ENCODE measurements at places on chromosomes 16 and 17.

DNA sequence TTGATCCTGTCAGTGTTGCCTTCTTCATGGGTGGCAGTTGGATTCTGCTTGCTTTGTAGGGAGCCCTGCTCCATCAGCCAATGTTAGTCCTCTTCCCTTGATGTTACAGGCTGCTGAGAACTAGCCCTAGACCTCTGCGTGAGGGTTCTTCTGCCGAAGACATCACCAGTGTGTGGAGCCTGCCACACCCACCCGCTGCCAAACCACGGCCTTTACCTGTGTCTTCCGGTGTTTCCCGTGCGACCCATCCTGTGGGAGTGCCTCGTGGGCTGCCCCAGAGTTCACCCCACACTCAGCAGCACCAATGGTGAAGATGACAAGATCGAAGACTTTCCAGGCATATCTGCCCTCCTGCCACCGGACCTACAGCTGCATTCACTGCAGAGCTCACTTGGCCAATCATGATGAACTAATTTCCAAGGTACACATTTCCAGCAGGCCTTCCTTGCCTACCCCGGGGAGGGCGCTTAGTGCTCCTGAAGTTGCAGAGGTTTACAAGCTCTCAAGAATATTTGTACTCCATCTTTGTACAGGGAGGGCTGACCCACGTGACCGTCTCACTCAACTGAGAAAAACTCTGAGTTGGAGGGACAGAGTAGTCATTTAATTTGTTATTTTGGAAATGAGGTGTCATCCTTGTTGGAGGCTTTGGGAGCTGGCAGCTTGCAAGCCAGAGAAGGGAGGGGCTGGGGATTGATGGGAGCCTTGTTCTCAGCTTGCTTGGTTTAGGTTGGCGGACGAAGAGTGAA lies 21.8 kb downstream of the YPEL2 start:
- DNase-seq: no peak

GRCh38 chr16:57355898-57356414 lies 2.6 kb upstream of the CCL22 start:
- no peak for DNase-seq

GRCh38 chr16:31130899-31131298 lies 4.6 kb downstream of the PRSS8 start:
- no peak for DNase-seq

- DNase-seq: no peak
These were observed 1.5 kb upstream of the ADAP2 start for GRCh38 chr17:30920282-30920681.

- no peak for DNase-seq
These were observed 18.0 kb downstream of the C17orf67 start for GRCh38 chr17:56815711-56816110.

DNA sequence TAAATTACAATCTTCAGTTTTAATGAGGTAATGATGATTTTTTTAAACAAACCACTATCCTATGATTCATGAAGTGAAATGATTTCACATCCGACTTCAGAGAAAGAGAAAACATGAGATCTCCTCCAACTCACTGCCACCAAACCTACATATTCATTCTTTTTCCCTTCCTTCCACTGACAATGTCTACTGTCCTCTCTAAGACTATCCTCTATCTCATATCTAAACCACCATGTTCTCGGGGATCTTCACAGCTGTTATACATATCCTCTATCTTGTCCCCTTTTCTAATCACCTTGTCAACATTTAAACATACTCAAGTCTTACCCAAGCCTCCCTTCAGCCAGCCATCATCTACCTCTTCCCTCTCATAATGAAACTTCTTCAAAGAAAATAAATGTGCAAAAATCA lies 53.5 kb downstream of the SMURF2 start:
- DNase-seq: no peak

DNA sequence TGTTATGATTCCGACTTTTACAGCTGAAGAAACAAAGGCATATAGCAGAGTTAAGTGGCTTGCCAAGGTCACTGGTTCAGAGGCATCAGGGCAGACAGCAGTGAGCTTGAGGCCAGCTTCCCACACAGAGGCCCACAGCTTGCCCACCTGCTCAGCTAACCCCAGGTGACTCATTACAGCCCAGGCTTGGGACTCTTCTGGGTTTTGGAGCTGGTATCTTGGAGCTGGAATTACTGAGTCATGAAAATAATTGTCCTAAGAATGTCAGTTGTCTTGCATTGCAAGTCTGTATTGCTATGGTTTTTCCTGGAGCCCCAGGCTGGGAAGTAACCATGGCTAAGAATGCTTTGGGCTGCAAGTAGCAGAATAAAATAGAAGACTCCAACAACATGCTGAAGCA lies 32.4 kb upstream of the IRX3 start:
- no peak for DNase-seq

DNA sequence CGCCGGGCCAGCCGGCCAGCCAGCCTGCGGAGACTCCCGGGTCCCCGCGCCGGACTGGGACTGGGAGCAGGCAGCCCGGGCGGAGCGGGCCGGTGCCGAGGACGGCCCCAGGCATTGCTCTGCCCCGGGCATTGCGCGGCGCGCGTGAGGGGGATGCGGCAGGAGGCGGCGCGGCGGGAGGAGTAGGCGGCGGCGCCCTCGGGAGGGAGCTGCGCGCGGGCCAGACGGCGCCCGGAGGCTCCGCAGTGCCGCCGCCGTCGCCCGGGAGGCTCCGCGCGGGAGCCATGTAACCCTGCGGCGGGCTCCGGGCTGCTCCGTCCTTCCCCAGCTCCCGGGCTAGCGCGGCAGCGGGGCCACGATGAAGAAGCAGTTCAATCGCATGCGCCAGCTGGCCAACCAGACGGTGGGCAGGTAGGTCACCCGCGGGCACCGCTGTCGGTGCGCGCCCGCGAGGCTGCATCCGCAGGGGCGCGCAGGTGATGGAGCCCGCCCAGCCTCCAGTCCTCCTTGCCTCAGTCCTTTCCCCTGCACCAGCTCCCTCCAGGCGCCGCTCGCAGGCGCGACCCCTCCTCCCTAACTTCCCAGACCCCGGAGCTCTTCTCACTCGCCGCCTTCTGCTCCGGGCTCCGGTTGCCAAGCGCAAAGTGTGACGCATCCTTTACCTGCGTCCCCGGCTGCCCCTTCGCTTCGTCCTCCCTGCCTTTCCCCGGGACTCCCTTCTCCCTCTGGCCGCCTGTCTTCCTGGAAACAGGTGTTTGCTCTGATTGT lies at the start of gene ARHGAP44:
TSS of gene ARHGAP44 (plus strand) at position 18 of the 768 bp plus-strand sequence. CDS start at position 359, 341 bp downstream.
- peak; percentile 86 for DNase-seq

- DNase-seq: no peak
These were observed 41.8 kb upstream of the NUDT7 start for GRCh38 chr16:77680496-77680895.

- peak; percentile 36 for DNase-seq
These were observed 3.6 kb upstream of the HS3ST3B1 start for GRCh38 chr17:14297161-14297851.

DNA sequence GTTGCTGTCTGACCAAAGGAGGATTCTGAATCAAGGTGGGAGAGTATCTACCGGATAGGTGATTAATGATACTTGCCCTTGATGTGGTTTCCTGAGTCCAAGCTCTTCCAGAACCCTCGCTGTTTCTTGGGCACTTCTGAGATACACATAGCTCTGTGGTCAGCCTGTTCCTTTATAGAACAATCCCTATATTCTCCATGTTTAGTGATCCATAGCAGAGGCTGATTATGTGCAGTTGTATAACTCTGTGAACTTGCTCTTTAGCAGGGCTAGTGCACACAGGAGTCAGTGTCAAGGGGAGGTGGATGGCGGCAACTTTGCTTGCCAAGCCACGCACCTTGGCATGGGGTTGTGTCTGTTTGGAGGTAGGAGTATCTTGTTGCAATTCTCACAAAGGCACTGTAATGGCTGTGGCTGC lies 36.1 kb downstream of the ARL4D start:
- no peak for DNase-seq

DNA sequence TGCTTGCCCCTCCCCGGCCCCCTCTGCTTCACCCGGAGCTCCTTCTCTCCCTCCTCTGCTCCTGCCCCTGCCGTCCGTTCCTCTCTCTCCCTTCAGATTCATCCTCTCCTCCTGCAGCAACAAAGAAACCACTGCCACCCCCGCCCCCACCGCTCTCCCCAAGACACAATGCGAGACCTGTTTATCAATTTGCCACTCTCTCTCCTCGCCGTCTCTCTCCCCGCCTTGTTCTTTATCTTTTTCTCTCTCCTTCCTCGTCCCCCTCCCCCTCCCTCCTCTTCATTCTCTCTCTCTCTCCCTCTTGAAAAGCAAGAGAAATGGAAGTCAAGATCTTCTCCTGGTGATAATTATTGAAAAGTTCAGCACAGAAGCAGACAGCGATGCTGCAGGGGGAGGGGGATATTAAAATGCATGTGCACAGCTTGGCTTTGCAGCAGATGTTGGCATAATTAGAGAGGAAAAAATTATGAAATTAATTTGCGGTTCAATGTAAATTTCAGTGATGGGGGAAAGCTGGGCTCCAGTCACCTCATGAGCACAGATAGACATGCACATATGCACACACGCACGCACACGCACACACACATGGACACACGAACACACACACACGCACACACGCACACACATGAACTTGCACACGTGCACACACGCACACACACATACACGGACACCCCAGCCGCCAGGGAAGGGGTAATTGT lies 58.1 kb upstream of the CBFA2T3 start:
- no peak for DNase-seq

- no peak for DNase-seq
These were observed 218.1 kb upstream of the KCNJ16 start for GRCh38 chr17:69856946-69857345.

GRCh38 chr17:79866791-79867518 lies 27.7 kb upstream of the CBX4 start:
- DNase-seq: no peak

DNA sequence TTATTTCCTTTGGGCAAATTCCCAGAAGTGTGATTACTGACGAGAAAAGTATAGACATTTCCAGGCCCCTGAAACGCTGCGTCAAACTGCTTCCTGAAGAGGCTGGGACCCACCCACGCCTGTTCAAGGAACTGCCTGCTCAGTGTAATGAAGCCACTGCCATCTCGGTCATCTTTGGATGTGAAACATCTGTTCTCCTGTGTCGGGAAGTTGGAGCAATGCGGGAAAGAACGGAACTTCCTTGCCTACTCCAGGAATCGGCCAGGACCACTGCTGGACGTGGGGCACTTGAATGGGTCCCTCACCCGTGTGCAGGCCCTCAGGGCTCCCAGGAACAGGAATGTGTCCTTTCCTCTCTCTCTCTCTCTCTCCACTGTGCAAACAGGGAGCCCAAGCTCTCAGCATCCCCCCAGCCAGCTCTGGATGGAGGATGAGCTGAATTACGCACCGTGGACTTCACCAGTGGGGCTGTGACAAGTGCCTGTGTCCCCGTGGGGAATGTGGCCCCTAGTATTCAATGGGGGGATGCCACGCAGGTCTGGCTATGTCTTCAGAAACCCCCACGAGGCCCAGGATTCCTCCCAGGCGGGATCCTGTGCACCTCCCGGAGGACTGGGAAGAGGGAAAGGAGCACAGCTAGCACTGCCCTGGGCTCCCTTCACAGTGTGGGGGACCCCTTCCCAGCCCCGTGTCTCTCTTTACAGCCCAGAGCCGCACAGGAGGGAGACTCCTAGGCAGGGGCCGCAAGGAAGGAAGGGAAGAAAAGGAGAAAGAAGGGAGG lies 18.3 kb upstream of the LITAF start:
- DNase-seq: no peak

- DNase-seq: no peak
These were observed 9.7 kb downstream of the IRX6 start for GRCh38 chr16:55333684-55334083.

GRCh38 chr17:35376245-35376644 lies 2.8 kb upstream of the SLFN11 start:
- DNase-seq: no peak

DNA sequence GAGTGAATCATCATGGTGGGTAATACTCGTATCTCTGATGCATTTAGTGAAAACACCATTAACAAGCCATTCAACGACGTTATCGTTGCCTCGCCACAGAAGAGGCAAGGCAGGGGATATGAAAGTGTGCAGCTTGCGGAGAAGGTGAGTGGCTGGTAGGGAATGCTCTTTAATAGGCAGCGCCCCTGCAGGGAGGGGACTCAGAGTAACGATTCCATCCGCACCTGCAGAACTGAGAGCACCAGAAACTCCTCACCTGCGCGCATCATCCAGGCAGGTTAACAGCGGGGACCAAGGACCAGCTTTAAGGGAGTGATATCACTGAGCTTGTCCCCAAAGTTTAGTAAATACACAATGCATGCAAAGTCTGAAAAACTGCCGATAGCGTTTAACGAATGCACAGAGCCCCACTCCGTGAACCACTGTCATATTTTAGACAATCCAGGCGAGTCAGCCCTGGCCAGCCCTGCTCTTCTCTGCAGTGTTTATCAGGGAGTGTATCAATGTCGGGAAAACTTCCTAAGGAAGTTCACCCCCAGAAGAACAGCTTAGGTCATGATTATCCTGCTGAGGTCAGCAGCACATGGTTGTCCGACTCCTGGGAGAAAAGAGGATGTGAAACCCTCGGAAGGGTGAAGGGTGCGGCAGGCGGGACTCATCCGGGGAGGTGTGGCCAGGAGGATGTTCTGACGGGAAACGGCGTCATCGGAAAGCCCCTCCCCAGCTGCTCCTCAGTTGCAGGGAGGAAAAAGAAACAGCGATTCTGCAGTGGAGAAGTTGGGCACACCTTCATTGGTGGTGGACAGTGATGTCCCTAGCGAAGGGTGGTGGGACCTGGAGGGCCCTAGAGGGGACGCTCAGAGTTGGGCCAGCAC lies 68.5 kb upstream of the DNAH17 start:
- peak; percentile 88 for DNase-seq

- DNase-seq: peak; percentile 81
These were observed 1.8 kb upstream of the RBFOX3 start for GRCh38 chr17:79612468-79613194.

GRCh38 chr16:23650674-23651416 lies 9.6 kb downstream of the DCTN5 start:
- no peak for DNase-seq

DNA sequence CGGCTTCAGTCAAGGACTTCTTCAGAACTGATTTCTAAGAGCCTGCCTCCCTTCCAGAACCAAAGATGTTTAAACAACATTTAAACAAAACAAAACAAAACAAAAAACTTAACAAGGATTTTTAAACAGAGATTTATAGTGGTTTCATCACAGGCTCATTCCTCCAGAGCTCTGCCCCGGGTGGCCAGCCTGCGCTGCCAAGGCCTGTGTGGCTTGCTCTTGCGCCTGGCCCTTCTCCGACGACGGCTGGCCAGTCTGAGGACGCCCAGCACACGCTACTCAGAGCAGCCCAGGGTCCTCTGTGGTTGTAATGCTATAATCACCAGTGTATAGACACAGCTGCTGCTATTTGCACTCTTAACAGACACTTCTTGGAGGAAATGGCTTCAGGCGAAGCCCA lies 307.2 kb upstream of the MYOCD start:
- no peak for DNase-seq

GRCh38 chr16:57882792-57883191 lies 80.5 kb upstream of the KIFC3 start:
- peak; percentile 19 for DNase-seq

- DNase-seq: no peak
These were observed 8.9 kb upstream of the SNAI3 start for GRCh38 chr16:88695218-88695617.

Data from GM20000 (cell line).